ENCODE measurements at places on chromosomes 5 and 9.

GRCh38 chr5:120806202-120806601 is 342.1 kb downstream of the PRR16 start:
- no peak for DNase-seq

DNA sequence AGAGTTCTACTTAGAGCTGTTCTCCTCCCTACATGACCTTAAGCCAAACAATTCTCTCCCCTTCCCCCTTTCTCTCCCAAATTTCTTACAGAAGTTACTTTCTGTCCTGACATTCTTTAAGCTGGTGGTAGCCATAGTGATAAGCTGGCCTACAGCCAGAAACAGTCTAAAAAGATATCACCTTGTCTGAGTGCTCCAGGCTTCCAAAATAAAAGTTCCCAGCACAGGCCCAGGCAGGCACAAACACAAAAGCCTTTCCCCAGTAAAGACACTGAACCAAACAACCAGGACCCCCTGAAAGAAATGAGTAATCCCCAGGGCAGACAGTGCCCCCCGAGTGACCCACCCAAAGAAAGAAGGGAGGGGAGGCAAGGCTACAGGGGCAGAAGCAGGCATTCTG is 19.2 kb downstream of the SIL1 start:
- no peak for DNase-seq

DNA sequence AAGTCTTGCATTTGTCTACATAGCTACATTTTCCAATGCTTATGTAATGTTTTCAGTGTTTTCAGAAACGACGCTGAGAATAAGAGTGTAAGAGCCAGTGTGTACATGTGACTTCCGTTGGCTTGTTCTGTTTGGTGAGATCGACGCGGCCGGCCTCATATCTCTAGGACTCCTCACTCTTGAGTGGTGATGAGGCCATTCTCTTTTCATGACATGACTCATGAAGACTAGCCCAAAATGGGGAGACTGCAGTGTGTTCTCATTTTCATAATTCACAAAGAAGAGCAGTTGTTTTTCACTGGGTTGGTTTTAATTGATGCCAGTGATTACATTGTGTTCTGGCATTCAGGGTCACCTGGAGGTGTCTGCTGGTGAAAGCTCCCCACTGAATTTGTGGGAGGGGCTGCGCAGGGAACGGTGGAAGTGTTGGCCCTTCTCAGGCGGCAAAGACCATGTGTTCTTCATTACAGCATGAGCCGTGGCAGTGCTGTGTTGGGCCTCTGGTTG is 131.5 kb upstream of the OTULINL start:
- DNase-seq = no peak

DNA sequence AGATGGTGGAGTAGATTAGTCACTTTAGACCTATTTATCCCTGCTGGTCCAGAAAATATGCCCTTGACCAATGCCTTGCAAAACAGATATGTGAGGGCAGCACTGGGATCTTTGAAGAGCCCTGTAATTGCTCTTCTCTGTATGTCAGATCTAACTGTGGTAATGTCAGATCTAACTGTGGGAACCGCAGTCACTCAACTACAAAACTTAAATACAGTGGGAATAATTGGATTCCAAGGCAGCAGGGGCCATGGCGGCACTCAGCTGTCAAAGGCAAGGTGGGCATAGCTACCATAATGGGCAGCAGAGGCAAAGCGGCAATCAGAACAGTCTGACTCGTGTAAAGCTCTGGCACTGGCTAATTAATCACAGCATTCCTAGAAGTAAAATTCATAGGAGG is 46.2 kb downstream of the MTAP start:
- DNase-seq = no peak

- DNase-seq = no peak
These were observed 10.2 kb upstream of the ATP6V0E1 start for GRCh38 chr5:172973127-172973916.

DNA sequence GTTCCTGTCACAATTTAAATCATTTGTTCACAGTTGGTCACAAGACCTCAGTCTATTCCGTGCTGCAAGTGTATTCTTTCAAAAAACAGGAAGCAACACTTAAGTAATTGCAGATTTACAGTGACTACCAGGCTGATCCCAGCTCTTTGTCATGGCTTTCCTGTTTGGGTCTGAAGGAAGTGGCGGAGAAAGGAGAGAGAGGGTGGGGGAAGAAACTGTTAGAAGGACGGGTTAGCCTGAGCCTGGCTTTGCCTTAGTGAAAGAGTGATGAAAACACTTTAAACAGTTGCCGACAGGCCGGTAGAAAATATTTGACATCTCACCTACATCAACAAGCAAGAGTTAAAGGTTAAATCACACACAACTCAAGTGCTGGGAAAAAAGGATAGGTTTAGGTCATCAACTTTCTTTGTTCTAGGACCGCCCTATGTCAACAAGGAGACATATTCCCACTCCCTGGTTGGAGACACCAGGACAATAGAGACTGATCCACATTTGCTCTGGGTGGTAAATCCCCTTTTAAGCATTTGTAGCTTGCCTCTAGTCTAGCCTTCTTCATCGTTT is 102.2 kb upstream of the DAB2 start:
- no peak for DNase-seq

DNA sequence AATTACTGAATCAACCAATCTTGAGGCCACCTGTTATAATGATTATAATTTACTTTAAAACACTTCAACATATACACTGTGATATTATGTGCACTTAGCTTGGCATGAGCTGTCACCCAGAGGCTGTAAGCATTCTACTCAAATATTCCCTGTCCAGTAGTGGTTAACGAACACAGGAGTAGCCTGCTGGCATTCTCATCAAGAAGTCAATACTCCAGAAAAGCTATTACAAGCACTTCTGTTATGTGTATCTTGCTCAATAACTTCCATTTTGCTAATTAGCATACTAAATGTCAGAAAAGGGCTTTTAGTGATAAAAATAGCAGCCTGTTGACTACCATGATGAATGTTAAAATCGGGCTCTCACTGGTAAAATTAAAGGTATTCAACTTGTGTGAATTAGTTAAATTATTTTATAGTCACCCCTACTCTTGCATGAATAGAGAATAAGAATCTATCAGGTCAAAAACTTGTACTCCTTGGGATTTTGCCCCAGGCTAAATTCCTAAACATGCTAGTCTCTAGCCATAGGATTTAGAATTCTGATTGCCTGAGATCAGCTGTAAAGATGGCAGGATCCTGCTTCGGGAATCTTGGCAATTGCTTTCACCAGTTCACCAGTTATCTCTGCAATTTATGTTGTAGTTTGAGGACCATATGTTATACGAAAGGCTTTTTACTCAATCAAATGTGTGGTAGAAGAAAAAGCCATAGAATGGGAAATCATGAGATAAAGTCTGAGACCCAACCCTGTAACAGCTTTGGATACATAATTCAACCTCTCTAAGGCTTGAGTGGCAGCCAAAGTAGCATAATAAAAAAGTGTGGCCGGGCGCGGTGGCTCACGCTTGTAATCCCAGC is 43.4 kb upstream of the PAM start:
- no peak for DNase-seq

DNA sequence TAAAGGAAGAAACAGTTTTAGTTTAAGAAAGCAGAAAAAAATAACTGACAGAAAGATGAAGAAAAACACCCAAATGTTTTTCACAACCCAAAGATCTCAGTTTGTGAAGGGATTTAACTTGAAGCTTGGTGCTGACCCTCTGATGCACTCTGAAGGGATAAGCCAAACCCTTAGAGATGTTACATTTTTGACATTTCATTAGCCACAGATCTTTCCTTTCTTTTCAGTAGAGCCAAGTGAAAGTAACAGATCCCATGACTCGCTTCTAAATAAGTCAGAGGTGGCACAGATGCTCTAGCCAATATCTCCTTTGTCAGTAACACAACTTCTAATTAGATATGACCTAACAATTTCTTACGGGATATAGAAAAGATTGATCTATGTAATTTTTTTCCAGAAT is 394.5 kb upstream of the EDIL3 start:
- no peak for DNase-seq

DNA sequence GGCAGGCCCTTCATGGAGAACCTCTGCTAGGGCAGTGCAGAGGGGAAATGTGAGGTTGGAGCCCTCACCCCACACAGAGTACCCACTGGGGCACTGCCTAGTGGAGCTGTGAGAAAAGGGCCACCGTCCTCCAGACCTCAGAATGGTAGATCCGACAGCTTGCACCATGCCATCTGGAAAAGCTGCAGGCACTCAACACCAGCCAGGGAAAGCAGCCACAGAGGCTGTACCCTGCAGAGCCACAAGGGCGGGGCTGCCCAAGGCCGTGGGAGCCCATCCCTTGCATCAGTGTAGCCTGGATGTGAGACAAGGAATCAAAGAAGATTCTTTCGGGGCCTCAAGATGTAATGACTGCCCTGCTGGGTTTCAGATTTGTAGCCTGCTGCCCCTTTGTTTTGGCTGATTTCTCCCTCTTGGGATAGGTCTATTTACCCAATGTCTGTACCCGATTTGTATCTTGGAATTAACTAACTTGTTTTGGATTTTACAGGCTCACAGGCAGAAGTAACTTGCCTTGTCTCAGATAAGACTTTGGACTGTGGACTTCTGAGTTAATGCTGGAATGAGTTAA is 16.6 kb upstream of the ZDHHC11 start:
- no peak for DNase-seq

DNA sequence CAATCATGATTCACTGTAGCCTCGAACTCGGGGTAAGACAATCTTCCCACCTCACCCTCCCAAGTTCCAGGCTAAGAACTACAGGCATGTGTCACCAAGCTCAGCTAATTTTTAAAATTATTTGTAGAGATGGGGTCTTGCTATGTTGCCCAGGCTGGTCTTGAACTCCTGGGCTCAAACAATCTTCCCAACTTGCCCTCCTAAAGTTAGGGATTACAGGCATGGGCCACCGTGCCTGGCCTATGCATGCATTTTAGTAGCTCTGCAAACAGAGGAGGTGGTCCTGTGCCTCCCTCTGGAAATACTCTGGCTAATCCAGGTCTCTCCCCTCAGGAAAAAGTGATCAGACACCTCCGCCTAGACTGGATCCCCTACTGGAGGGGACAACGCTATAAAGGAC is 21.5 kb upstream of the TRIM14 start:
- no peak for DNase-seq

DNA sequence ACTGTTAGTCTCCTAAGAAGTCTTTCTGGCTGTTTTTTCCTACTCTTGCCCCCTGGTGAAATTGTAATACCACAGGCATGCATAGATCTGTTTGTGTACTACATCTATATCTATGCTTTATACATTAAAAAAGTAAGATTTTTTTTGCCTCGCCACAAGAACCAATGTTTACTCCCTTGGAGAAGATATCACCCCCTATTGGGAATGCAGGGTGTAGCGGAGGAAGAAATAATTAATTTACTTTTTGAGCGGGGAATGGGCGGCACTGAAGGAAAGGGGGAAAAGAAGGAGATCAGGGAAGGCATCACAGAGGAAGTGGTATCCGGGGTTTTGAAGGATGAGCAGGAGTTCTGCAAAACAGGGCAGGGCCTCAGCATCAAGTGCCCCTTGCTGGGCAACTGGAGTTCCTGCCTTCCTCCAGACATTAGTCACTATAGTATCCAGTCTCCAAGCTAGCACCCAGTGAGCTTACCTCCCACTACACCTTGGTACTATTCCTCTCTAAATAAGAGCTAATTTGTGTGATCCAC is 134.9 kb downstream of the GABBR2 start:
- no peak for DNase-seq

GRCh38 chr5:174649391-174649790 is 75.0 kb upstream of the MSX2 start:
- no peak for DNase-seq

Data from activated CD4-positive, alpha-beta T cell treated with anti-CD3 and anti-CD28 coated beads, Interleukin-2, amount 50 U/mL, for 4 hours (primary cell).